Breast epithelium (tissue), 4 donors: ENCODE measurements at places on chromosomes 5 and 9. TPM values are rescaled to one million over a fixed set of nuclear protein-coding genes. Genes with fewer than 3 reads are reported as not detected.

DNA sequence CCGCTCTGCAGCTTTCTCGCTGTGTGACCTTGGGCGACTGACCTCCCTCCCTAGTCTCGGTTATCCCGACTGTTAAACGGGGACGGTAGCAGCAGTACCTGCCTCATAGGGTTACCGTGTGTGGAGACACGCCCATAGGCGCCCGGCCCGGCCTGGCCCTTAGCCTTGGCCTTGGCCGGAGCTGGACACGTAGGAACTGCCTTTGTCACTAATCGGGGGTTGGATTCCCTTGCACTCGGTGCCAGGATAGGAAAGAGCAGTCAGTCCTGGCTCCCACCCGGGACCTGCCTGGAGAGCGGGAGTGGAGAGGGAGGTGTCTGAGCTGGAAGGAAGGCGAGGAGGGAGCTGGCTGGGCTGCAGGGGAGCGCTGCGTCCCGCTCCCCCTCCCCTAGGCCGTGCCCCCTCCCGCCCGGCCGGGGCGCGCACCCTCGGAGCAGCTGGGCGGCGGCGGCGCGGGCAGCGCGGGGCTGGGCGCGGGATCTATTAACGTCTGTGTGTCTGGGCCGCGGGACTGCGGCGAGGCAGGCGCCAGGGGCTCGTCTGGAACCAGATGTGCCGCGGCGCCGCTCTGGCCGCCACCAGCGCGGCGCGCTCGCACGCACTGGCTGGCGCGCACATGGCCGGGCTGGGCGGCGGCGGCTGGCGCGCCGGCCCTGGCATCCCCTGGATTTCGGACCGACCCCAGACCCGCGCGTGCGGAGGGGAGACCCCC lies 31.7 kb downstream of the PRRX2 start:
- no peak for DNase-seq

DNA sequence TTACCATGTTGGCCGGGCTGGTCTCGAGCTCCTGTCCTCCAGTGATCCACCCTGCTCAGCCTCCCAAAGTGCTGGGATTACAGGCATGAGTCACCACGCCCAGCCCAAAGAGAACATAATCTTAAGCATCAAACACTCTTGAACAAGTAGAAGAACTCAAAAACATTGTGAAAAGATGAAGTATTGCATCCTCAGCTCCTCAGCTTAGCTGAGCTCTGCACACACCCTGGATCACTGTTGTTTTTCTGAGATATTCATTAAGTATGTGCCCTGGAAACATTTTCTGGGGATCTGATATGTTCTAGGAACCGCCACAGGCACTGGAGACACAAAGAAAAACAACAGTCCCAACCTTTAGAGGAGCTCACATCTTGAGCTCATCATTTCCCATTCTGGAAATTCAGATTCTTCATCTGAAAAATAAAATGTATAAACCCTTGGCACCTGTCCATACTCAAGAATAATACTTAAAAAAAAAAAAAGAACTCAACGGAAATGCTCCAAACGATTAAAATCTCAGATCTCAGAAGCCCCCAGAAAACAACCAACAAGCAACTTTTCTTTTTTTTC lies 62.2 kb upstream of the ZNF462 start:
- no peak for DNase-seq

The ITGA1 gene
- total RNA-seq, result 36.6 TPM

The PCDHGB4 gene
- 5.3 TPM for total RNA-seq

GRCh38 chr5:13932011-13932410 lies 12.5 kb downstream of the DNAH5 start:
- DNase-seq, result no peak

The RNF183 gene
- total RNA-seq, result 3.5 TPM
